ENCODE measurements at places on chromosomes 6 and 20.

GRCh38 chr6:127918506-127919427, 17.9 kb upstream of the THEMIS start:
- no peak for DNase-seq

DNA sequence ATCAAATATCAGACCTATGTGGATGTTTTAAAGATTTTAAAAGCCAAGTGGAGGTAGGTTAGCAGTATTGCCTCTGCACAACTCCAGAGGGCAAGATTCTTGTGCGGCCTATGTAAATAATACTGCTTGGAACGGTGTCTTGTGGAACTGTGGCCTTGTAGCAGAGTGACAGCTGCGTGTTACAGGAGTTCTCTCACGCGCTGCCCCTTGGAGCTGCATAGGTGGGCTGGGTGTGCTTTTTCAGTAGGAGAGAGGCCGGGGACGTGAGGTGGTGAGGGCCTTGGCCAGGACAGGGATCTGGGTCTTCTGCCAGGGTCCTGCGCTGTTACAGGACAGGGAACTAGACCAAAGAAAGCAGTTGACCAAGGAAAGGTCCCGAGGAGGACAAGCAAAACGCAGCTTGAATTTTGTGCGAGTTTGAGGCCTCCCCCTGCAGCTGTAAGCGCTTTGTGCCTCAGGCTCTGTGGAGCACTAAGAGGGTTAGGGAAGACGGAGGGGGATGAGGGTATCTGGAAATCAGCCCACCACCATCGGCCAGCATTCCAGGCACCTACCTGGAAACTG, 1.5 kb downstream of the TMEM181 start:
- DNase-seq: no peak

DNA sequence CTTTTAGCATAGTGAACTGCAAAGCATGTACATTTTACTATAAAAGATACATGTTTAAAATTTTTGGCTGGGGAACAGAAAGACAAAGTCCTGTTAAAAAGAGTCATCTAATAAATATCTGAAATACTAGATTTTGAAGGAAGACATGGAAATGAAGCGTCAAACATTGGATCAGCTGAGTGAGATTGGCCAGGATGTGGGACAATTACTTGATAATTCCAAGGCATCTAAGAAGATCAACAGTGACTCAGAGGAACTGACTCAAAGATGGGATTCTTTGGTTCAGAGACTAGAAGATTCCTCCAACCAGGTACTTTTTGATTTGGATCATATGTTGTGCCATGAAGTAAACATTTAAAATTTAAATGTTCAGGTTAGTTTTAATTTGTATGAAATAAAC, 162.3 kb downstream of the UTRN start:
- DNase-seq: no peak

DNA sequence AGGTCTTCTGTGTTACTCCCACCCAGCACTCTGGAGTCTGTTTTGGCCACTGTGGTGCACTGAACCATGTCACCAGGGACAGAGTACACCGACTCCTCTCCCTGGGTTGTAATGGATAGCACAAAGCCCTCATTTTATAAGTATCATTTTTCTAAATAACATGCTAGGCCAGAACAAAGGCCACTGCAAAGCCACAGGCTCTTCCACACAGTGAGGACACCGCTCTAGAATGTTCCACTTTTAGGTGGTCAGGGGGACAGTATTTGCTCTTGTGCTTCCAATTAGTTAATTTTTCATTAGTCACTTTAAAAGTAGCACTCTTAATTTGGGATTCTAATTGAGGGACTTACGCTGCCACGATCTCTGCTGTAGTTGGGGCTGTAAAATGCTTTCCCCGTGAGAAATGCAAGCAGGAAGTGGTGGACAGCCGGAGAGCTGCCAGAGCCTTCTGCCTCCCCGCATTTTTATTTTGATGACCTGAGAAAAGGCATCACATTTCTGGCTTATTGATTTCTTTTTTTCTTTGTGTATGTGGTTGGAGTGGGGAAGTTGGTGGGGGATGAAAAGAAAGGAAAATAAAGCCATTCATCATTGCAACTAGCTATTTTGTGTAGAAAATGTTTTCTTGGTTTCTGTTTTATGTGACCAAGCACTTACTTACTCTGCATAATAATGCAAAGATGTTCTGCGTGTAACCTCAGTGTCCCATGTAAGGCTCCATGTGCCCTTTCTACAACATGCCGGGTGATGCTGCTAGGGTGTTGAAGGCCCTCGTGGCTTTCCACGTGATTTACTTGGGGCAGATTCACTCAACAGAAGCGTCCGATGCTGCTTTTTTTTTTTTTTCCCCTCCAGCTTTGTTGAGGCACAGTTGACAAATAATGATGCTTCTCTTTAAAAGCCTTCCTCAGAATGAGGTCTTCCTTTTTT, 195.9 kb downstream of the SASH1 start:
- DNase-seq: no peak

DNA sequence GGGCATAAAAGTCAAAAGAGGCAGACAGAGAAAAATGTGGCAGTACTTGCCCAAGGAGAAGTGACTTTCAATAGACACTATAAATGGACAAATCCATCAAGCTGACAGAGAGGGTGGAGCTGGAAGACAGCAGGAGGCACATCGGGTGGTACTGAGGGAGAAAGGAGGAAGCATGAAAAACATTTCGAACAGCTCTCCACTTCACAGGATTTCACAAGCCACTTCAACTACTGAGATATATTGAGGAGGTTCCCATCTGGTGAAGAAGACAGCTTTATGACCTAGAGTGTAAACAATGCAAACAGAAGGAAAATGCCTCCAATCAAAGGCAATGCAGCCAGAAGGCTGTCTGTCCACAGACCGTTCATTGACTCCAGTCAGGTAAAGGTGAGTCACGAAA, 259.4 kb upstream of the ECI2 start:
- no peak for DNase-seq

- DNase-seq: no peak
Measured at GRCh38 chr6:67664942-67665341, 970.1 kb upstream of the ADGRB3 start.

DNA sequence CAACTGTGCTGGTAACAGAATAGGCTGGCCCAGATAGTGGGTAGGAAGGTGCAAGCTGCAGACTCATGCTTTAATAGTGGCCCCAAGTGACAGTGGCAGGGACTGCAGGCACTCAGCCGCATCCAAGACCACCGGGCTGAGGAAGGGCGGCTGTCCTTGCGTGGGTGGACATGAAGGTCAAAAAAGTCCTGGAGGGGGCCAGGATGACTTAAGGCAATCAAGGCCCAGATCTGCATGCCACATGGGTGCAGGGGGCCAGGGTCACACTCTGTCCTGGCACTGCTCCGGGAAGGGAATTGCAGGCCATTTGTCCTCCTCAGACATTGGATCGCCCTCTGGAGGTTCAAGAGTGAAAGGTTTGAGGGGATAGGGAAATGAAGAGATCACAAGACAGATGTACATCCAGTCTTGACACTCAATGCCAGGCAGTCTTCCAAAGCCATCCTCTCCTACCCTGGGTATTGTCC, 10.4 kb upstream of the VNN2 start:
- DNase-seq: no peak

DNA sequence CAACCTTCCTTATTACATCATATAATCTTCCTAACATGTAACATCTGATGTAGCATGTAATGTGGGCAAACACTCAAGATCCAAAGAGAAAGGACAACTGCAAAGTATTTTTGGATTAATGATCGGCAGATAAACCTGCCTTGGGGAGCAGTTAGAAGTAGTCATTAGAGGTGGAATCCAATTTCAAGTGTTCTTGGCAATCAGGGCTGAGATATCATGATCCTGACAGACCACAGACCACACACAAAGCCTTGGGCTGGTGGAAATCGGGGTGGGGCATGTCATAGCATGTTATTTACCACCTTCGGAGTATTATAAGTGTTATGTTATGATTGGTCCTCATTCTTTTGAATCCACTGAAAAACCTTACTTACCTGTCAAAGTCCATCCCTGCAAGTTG, 16.3 kb downstream of the NCOA5 start:
- DNase-seq: no peak

- no peak for DNase-seq
Measured at GRCh38 chr6:111480988-111481822, 1.8 kb downstream of the REV3L start.

DNA sequence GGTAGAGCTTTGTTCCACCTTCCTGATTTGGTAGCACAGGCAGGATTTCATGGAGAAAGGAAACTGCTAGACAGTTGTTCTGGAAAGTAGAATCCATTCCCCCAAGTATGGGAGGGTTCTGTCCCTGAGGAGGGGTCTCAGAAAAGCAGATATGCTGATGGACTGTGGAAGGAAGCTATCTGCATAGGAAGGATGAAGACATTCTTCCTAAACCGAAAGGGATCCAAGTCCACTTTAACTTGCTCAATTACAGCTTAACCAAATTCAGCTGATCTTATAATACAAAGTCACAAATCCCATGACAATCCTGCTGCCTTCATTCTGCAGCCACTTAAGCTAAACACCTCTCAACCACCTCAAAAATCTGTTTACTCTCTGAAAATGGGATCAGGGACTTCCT, 2.6 kb downstream of the MAN1A1 start:
- no peak for DNase-seq

GRCh38 chr6:114061116-114061515, 90.2 kb upstream of the HDAC2 start:
- DNase-seq: no peak

- no peak for DNase-seq
Measured at GRCh38 chr6:108526739-108527174, 34.0 kb upstream of the FOXO3 start.

DNA sequence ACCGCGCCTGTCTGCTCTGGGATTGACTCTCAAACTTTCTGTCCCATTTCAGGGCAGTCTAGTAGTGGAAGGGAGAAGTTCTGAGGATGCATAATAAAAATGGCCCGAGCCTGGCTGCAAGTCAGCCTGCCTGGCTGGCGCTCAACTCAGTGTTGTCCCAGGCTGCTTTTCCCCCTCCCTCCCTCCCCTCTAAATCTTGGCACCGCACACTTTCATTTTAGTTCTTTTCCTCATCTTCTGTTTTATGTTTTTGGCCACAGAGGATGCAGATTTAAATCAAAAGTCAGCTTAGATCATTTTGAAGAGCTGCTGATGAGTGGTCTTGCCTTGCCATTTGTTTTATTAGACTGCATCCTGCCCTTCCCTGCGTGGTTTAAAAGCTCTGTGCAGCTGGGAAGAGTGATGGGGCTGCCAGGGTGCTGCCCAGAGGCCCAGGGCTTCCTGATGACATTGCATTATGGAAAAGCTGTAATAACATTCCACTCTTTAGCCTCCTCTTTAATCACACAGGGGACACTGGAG, 6.5 kb upstream of the UQCC2 start:
- DNase-seq: no peak

DNA sequence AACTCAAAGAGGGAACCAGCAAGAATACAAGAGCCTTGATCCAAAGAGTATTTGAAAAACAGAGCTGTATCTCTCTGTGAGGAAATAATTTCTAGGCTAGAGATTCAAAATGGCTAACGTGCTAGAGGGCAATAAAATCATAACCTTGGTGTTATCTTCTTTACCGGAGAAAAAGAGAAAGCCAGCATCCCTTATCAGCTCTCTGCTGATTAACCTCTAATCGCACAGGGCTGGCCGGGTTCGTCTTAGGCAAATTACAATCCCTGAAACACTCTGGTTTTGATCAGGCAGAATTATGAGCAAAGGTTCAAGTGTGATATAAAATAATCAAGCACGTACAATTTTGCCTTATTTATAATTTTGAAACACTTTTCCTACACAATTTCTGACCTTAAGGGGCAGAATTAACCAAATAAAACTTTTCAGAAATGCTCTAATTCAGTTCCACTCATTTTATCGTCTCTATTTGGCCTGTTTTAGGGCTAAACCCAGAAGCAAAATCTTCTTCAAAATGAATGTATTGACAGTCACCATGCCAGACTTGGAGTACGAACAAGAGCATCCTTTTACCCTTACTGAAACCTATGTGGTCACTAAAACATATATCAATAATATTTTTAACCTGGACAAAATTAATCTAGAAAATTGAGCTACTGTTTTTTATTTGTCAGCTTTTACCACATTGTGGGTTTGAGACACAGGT, 13.7 kb downstream of the PSMB9 start:
- no peak for DNase-seq

Data from SK-N-MC (cell line).